NCI-H1092 (cell line): ENCODE measurements at places on chromosomes 5 and 9.

GRCh38 chr9:82467436-82467835 is 478.9 kb downstream of the SPATA31D1 start:
- no peak for DNase-seq

- peak; percentile 92 for DNase-seq
Measured at GRCh38 chr5:157912621-157913325, 53.8 kb upstream of the CLINT1 start.

DNA sequence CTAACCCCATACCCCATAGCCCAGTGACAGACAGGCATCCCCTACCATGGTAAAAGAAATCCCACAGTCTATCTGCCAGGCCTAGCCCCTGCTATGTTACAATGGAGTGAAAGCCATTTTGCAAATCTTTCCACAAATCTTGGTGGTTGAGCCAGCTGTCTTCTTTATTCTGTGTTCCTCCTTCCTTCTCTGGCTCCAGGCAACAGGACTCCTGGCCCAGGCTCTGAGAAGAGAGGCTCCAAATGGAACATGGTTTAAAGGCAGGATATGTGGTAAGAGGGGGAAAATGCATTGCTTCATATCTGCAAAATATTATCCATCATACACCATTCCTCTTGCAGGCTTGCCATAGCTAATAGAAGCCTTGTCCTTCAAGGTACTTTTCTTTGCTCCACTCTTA is 25.2 kb downstream of the FGF1 start:
- DNase-seq: no peak

DNA sequence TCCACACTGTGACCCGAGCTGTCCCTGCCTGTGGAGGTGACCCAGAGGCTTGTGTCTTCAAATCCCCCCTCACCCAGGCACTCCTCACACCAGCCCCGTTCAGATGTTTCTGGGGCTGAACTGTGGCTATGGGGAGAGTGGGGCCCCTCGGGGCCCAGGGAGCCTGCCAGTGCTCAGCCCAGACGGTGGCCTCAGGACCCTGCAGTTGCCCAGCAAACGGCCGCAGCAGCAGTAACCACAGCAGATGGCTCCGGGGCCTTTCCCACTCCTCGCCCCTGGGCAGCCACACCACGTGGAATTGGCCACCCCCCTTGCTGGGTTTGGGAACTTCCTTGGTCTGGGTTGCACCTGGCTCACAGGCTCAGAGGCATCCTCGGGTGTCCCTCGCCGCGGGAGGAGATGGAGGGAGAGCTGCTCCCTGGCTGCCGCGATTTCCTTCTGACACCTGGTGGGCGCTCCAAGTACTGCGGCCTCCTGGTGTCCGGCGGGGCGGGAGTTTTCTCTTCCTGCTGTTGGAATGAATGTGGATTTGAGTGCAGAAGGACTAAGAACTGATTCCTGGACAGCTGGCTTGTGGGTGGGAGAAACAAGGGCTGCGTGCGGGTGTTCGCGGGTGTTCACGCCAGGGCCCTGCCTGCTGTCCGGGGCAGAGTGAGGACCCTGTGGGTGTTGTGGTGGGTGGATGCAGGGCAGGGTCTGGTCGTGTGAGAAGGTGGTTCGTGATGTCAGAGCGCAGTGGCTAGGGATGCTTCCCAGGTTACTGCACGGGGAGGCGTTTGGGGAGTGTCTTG is 97.5 kb downstream of the COL5A1 start:
- DNase-seq: peak; percentile 48

- no peak for DNase-seq
Measured at GRCh38 chr5:140258016-140258415, 44.9 kb downstream of the PFDN1 start.

- DNase-seq: no peak
Measured at GRCh38 chr5:169838688-169839087, 141.6 kb downstream of the INSYN2B start.

- DNase-seq: no peak
Measured at GRCh38 chr5:149904293-149904886, 40.2 kb downstream of the PDE6A start.

DNA sequence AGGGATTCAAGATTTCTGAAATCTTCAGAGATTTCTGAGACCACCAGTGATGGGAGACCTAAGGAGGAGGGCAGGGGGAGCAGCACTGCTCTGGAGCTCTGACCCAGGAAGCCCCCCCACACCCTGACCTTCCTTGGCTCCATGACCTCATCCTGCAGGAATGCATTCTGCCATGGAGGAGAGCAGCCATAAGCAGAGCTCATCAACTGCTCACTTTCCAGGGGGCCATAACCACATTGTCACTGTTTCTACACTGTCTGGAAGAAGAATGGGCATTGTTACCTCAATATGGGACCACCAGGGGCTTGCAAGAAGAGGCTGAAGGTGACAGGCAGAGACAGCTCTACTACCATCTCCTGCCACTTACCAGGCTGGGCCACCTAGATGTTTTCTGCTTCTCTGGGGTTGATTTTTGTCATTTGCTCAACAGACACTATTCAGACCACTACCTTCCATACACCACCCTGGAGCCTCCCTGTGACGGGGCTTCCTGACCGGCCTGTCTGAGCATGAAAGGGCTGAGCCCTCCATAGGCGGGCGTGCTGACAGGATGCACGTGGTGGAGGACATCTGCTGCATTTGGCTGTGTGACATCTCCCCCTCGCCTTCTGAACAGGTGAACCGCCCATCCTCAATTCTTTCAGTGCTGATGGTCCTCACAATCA is 2.3 kb upstream of the TSC1 start:
- DNase-seq: no peak

DNA sequence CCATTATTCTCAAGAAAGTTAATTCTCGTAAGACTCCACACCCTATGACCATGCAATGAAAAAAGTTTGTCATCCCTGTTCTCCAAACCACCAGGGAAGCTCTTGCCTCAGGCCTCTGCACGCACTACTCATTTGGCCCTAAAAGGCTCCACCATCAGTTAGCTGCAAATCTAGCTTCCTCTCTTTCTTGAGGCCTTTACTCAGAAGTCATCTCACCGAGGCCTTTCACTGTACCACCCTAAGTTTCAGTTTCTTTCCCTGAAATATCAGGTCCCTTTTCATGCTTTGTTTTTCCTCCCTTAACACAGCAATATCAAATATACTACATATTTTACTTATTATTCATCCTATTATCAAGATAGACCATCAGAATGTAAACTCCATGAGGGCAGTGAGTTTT is 39.1 kb downstream of the OXCT1 start:
- no peak for DNase-seq

GRCh38 chr5:143217804-143218160 is 185.7 kb downstream of the NR3C1 start:
- no peak for DNase-seq

DNA sequence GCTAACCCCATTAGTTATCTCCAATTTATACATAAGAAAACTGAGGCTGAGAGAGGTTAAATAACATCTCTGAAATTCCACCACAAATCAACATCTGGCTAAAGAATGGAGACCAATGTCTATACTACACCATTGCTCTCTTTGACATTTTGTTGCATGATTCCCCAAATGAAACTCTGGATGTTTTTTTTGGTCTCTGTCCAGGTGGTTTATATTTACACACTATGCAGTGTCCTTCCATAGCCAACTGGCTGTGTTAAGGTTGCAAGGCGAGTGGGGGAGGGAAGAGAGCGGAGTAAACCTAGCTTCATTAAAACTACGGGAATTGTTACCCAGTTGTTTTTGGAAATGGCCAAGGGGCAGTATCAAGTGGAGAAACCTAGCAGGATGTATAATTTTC is 67.2 kb downstream of the KIF4B start:
- no peak for DNase-seq

GRCh38 chr5:20604992-20605391 is 617.0 kb upstream of the CDH18 start:
- DNase-seq: no peak

DNA sequence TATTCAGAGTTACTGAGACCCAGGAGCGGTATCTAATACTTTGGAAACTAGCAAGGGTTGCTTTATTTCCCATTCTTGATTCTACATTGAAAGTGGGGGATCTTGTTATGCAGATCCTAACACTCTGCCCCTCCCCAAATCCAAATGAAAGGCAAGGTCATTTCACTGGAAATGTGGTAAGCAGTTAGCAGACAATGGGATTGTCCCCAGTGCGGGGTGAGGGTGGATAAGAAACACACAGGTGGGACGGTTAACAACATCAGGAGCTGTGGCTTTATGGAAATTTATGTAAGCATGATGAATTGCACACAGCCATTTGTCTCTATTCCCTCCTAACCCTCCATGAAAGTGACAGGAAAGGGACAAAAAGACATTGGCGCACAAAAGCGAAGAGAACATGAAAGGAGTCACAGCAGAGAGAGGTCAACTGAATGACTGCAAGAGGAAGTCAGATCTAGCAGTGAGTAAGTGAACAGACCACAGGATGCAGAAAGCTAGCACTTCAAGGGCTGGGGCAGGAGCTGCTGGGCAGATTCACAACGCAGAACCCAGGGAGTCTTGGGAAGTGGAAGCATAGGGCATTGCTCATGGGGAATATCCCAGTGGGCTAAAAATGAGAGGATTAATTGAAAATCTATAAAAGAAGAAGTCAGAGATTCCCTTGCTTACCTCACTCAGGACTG is 184.4 kb downstream of the HSD17B3 start:
- no peak for DNase-seq

DNA sequence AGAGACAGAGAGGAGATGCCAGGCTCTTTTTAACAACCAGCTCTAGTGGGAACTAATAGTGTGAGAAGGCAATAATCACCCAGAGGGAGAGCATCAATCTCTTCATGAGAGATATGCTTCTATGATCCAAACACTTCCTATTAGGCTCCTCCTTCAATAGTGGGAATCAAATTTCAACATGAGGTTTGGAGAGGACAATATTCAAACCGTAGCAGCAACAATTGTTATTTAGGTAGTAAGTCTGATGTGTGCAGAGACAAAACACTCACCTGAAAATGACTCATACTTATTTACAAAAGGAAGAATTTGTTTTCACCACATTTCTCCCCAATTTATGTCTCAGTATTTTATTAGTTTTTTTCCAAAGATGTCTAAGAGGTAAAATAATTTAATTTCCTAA is 144.3 kb downstream of the ST8SIA4 start:
- DNase-seq: no peak

DNA sequence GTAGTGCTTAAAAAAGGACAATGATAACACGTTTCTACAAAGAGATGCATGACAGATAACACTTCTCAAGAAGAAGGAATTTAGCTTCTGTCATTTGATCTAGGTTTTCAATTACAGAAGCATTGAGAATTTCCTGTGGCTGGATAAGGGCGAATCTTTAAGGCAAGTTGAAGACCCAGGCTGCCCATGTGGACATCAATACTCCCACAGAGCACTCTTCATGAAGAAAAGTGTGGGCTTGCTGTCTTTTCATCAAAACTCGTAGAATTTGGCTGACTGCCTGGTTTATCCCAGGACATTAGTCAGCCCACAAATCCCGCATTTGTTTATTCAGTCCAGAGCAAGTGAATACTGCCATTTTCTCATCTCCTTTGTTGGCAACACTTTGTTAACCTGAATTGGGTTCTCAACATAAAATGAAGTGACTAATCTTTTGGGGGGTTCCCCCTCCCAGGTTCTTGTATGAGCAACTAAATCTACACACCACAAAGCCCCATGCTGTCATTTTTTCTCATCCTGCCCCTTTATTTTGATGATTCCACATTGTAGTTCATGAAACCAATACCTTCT is 43.4 kb upstream of the CDKN2B start:
- DNase-seq: no peak

- DNase-seq: peak; percentile 45
Measured at GRCh38 chr5:159098603-159099436, 896 bp downstream of the EBF1 start.

DNA sequence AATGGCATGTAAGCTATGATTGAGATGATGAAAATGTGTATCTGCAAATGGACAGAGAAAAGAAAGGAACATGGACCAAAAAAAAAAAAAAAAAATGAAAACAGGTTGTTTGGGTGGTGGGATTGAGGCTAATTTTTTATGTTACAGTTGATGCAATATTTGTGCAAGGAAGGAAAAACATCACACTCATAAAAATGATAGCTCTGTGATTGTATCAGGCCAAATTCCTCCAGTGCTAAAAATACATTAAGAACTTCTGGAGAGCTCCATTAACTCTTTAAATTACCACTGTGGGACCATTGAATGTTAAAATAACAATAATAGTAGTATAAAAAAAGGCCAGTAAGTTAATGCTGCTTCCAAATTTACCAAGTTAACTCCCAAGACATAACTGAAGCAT is 79.5 kb upstream of the MSX2 start:
- no peak for DNase-seq

DNA sequence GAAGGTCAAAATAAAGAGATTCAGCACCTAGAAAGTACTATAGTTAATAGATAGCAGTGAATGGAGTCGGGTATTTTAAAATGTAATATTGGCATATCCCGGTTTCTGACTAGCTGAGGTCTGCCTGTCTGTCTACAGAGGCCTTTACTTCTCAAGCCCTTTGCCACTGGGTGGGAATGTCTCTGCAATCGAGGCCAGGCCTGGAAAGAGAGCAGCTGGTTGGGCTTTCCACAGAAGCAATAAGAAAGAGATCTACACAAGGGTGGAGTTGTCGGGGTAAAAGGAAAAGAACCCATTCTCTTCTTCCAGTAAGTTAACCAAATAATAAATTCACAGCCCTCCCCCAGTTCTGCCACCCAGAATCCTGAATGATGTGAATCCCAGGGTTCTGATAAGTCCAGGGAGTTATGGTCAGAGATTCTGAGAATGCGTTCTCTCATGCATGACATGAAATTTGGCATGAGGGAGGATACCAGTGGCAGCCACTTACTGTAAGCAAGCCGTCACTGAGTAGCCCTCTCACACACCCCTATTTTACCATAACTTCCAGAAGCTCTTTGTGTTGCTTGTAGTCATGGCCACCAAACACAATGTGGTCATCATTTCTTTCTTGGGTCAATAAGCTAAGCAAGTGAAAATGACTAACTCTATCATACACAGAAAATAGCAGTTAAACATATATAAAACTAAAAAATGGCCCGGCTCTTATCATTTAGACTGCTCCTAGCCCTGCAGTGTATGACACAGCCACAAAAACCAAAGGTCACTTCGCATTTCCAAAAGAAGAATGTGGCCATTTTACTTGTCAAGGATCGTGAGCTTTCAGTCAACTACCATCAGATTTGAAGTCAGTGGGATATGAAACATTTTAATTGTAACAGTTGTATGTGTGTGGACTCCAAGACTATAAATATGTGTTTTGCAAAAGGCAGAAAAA is 185.0 kb downstream of the GLIS3 start:
- no peak for DNase-seq

- DNase-seq: no peak
Measured at GRCh38 chr9:3804103-3804502, 278.3 kb upstream of the RFX3 start.
